ENCODE measurements at places on chromosomes 1 and 21. TPM values are rescaled to one million over a fixed set of nuclear protein-coding genes. Genes with fewer than 3 reads are reported as not detected.

DNA sequence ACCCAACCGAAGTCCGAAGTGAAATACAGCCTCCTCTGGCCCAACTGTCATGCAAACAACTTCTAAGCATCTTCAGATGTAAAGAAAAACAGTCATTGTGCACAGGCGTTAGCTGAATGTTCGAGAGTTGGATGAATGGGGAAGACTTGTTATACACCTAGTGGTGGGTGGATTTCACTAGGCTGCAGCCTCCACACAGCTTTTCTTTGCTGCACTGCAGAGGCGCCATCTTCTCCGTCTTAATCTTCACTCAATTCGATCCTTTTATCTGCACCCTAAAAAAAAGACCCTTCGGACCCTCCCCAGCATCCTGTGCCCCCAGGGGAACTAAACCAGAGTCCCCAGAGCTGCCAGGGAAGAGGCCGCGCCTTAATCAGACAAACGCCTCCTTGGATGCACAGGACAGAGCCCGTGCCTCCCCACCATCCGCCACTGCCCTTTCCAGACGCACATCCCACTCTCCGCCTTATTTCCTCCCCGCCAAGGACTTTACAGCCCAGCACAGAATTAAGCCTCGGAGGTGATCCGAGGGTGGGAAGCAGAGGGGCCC, 1.4 kb downstream of the APP start:
- DNase-seq: peak; percentile 79

- DNase-seq: no peak
Measured at GRCh38 chr21:27424601-27425000, 457.7 kb upstream of the ADAMTS5 start.

- no peak for DNase-seq
Measured at GRCh38 chr1:83998205-83998497, 781 bp downstream of the TTLL7 start.

DNA sequence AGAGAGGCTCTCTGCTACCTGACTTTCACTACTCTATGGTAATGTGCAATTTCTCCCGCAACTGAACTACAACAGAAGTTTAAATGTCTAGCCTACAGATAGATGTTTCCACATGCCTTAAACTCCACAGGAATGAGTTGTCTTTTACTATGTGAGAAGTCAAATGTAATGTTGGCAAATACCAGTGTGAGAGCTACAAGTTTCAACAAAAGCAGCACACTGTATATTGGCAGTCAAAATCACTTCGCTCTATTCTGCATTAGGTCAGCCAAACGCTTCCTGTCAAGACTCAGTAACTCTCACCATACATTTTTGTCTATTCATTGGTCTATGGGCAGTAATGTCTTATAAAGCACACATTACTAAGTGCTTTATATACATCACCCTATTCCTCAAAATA, 41.9 kb downstream of the LUZP1 start:
- no peak for DNase-seq

DNA sequence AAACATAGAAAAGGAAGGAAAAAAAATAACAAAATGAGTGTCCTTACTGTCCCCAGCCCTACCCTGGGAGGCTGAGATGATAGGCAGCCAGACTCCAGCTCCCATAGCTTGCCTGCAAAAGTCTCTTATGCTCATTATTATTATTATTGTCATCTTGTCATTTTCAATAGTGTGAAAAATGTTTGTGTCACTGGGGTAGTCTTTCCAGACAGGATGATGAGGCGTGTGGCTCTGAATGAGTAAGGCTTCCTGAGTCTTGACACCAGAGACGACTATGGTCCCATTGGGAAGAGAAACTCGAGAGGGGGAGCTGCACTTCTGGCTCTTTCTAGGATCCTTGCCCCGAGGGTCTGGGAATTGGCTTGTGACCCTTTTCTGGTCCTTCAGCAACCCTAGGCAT, 1.1 kb upstream of the CYB561D1 start:
- DNase-seq: no peak

- no peak for DNase-seq
Measured at GRCh38 chr1:195481293-195481692, 1126.9 kb downstream of the KCNT2 start.

GRCh38 chr1:38628241-38628640, 231.3 kb downstream of the RRAGC start:
- no peak for DNase-seq

GRCh38 chr1:94416901-94417727, 1.1 kb upstream of the ABCD3 start:
- DNase-seq: peak; percentile 26

DNA sequence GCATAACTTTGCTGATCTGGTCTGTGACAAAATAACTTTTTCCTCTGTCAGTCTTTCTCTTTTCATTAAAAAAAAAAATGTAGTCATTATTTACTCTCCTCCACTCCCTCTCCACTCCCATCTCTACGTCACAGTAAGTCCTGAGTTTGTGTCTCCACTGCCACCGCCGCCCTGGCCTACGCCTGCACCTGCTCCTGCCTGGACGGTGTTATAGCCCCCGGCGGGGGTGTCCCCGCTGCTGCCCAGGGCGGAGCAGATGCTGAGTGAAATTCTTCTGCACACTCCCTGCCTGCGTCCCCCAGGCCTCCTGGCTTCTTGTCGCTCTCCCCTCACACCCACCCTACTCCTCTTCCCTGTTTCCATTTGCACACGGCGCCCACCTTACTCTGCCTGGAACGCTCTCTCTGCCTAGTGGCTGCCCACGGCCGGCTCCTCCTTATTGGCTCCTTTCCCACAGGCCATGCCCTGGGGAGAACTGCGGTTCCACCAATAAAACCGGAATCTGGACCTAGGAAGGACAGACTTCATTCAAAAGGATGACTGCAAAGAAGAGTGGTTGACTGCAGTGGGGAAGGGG, 55.2 kb upstream of the C1orf174 start:
- no peak for DNase-seq

GRCh38 chr1:93566227-93566626, 115.4 kb downstream of the BCAR3 start:
- DNase-seq: no peak

- DNase-seq: no peak
Measured at GRCh38 chr1:29804181-29804899, 568.0 kb downstream of the PTPRU start.

DNA sequence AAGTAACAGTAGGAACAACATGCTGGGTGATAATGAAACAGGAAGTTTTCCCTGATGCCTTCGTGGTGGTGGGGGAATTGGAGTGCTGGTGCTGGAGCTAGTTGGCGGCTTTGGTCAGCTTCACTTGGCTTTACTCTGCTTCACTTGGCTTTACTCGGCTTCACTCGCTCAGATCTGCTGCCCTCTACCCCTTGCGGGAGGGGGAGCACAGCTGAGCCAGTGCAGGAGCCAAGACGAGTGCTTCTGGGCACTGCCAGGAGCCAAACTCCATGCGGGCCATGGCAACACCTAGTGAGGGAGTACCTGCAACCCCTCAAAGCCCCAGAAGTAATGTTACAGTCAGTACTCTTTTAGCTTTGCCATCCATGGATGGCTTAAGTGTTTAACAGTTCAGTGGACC, 10.6 kb upstream of the PRKACB start:
- no peak for DNase-seq

DNA sequence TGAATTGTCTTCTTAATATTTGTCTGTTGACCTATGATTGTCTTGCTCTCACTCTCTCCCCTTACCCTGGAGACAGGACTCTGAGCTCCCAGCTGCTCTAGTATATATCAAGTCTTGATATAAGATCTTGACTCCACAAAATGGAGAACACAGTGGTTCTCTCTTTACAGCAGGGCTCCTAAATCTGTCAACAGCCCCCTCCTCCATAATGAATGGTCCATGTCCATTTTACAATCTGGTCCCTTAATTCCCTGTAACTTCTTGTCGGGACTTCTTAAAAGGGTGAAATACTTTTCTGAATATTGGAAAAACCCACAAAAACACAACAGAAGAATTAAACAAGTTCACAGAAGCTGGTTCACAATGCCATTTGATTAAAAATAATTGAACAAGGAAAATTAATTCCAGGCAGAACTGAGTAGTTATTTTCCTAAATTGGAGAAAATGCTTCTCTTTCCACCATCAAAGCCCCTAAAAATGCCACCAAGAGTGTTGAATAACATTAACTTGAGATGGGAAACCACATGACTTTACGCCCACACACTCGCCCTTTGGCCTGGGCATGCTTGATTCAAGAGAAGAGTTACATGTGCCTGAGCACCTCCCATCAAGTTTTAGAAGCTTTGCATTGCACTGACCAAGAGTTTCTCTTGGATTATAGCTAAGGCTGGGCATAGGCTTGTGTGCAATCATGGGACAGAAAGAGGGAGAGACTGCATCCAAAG, 109.8 kb downstream of the TOMM20 start:
- DNase-seq: no peak

DNA sequence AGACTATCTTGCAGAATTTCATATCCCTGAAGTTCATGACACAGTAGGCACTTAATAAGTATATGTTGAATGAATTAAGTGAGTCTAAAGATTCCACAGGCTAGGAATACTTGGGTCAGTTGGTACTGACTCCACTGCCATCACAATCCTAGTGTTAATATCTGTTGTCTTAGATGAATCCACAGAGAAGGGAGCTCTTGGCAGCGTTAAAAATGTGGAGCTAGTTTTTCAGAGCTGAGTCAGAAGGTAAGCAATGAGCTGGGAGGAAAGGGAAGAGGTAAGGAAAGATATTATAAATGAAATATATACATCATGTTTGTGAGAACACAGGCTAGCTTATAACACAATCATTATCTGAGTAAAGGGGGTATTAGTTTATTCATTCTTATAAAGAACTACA, 21.8 kb upstream of the GORAB start:
- DNase-seq: no peak

GRCh38 chr1:106276871-106277270, 779.6 kb upstream of the PRMT6 start:
- DNase-seq: no peak

- no peak for DNase-seq
Measured at GRCh38 chr21:38609580-38609979, 111.3 kb upstream of the ERG start.

GRCh38 chr1:172616636-172617035, 42.3 kb upstream of the FASLG start:
- DNase-seq: no peak

- DNase-seq: no peak
Measured at GRCh38 chr1:10242135-10242534, 31.8 kb downstream of the KIF1B start.

DNA sequence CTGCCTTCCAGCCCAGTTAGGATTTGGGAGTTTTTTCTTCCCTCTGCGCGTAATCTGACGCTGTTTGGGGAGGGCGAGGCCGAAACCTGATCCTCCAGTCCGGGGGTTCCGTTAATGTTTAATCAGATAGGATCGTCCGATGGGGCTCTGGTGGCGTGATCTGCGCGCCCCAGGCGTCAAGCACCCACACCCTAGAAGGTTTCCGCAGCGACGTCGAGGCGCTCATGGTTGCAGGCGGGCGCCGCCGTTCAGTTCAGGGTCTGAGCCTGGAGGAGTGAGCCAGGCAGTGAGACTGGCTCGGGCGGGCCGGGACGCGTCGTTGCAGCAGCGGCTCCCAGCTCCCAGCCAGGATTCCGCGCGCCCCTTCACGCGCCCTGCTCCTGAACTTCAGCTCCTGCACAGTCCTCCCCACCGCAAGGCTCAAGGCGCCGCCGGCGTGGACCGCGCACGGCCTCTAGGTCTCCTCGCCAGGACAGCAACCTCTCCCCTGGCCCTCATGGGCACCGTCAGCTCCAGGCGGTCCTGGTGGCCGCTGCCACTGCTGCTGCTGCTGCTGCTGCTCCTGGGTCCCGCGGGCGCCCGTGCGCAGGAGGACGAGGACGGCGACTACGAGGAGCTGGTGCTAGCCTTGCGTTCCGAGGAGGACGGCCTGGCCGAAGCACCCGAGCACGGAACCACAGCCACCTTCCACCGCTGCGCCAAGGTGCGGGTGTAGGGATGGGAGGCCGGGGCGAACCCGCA, at the start of gene PCSK9:
TSS of gene PCSK9 (plus strand) at position 207 of the 741 bp plus-strand sequence. CDS start at position 497, 290 bp downstream.
- no peak for DNase-seq

DNA sequence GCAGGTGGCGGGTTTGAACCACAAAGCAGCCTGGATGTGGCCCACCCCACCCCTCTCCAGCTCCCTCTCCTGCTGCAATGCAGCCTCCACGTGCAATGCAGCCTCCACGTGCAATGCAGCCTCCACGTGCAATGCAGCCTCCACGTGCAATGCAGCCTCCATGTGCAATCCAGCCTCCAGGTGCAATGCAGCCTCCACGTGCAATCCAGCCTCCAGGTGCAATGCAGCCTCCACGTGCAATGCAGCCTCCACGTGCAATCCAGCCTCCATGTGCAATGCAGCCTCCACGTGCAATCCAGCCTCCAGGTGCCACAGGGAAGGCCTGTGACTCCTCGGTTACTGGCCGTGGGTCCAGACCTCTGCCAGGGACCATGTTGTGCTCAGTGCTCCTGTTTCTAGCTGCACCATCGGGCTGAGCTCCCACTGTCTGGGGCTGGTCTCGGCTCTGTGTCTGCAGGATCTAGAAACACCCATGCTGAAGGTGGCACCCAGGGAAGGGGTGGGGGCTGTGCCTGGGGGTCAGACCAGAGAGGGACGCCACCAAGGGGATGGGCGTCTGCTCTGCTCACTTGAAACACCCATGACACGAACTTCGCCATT, 11.9 kb upstream of the LRRC3 start:
- no peak for DNase-seq

GRCh38 chr1:182485861-182486260, 35.9 kb downstream of the RGSL1 start:
- DNase-seq: no peak

- DNase-seq: no peak
Measured at GRCh38 chr1:46646331-46646730, 21.8 kb downstream of the ATPAF1 start.

DNA sequence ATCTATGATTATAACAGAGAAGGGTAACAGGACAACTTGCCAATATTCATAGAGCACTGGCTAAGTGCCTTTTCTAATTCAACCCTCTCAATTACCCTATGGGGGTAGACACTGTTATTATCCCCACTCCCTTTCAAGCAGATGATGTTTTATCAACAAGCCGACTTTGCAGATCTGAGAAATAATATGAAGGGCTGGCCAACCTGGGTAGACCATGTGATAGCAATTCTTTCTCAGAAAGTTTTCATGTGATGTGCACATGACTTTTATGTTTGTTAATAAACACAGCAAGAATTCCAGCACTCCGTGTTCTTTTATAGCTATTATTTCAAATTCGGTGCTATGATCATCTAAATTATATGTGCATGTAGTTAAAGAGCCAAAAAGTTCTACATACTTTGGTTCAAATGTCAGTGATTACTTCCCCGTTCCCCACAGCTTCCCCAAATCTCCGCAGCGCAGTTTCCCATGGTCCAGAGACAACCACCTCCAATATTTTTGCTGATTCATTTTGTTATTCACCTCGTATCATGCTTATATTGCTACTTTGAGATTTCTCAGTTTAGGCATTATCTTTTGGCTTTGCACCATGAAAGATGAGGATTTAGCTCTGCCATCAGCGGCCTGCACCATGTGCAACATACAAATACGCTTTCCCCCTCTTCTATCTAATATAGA, 96.7 kb upstream of the GADD45A start:
- DNase-seq: no peak

Gene BATF3
- 0.93 TPM for polyA plus RNA-seq

Gene CA6
- polyA plus RNA-seq: 0.16 TPM

Gene LHX8
- polyA plus RNA-seq: not detected

Gene SPATA46
- 0.37 TPM for polyA plus RNA-seq

Gene PDZK1IP1
- polyA plus RNA-seq: 48.3 TPM

Gene CXADR
- 31.4 TPM for polyA plus RNA-seq

Gene SMPDL3B
- polyA plus RNA-seq: 15.0 TPM

Gene CLIC6
- polyA plus RNA-seq: 2.1 TPM

Gene ZSWIM5
- 6.4 TPM for polyA plus RNA-seq

Gene ST6GALNAC3
- polyA plus RNA-seq: 85.7 TPM

Gene TEDDM1
- polyA plus RNA-seq: 0.23 TPM

Gene IL20
- not detected for polyA plus RNA-seq

Gene ARHGAP29
- polyA plus RNA-seq: 69.1 TPM

Gene PROK1
- 0.13 TPM for polyA plus RNA-seq

Gene AIM2
- polyA plus RNA-seq: 0.24 TPM

Gene ERO1B
- polyA plus RNA-seq: 15.2 TPM

Gene FAM163A
- 0.58 TPM for polyA plus RNA-seq

Gene OR2T3
- polyA plus RNA-seq: not detected

Gene GJA8
- 0.17 TPM for polyA plus RNA-seq

Data from left renal cortex interstitium (tissue), 4 donors.